AG10803 (cell line): ENCODE measurements at places on chromosomes 13 and 19.
A peak's percentile ranks its signal among the peaks of the same experiment; 100 is the strongest.

DNA sequence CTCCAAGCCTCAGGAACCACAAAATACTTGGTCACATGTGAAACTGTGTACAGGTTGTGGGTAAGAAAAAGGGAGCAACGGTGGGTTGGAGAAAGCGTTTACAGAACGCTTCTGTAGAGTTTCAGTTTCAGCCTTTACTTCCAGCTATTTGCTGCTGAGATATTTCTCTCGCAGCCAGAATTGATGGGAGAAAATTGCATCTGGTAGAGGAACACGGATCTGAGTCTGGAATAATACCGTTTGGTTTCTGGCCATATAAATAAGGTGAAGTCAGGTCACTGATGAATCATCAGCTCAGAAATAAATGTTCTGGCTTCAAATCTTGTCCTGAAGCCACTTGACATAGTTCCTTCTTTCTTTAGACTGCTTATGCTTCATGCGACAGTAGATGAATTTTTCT lies 20.3 kb upstream of the RFC3 start:
- DNase-seq = peak; percentile 22

DNA sequence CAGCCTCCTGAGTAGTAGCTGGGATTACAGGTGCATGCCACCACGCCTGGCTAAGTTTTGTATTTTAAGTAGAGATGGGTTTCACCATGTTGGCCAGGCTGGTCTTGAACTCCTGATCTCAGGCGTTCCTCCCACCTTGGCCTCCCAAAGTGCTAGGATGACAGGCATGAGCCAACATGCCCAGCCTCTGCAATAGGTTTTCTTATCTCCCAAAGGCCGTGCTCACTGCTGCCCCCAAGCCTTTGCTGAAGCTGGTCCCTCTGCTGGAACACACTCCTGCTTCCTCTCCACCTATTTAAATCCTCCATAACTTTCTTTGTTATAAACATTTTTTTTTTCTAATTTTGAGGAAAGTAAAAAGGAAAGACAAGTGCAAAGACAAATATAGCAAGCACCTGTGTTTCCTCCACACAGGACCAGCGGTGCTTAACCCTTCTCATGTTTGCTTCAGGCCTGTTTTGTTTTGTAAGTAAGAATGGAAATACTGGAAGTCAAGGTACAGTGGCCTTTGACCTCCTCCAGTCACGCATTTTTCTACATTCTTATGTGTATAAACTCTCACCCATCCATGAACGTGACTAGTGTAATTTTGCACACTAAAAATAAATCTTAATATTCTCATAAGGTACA lies 14.5 kb upstream of the TNFAIP8L1 start:
- peak; percentile 17 for DNase-seq

- no peak for DNase-seq
Measured at GRCh38 chr13:100506154-100506553, 82.4 kb downstream of the GGACT start.

DNA sequence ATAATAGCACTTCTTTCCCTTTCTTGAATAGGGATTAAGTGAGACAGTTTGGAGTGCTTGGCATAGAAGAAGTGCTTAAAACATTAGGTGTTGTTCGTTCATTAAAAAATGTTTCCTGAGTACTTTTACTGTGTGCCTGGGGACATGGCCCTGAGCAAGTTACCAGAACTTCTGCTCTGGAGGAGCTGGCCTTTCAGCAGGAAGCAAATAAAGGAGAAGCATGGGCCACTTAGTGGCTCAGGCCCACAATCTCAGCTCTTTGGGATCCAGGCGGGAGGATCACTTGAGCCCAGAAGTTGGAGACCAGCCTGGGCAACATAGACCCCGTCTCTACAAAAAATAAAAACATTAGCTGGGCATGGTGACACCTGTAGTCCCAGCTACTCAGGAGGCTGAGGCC lies 5.7 kb downstream of the DNM2 start:
- no peak for DNase-seq

DNA sequence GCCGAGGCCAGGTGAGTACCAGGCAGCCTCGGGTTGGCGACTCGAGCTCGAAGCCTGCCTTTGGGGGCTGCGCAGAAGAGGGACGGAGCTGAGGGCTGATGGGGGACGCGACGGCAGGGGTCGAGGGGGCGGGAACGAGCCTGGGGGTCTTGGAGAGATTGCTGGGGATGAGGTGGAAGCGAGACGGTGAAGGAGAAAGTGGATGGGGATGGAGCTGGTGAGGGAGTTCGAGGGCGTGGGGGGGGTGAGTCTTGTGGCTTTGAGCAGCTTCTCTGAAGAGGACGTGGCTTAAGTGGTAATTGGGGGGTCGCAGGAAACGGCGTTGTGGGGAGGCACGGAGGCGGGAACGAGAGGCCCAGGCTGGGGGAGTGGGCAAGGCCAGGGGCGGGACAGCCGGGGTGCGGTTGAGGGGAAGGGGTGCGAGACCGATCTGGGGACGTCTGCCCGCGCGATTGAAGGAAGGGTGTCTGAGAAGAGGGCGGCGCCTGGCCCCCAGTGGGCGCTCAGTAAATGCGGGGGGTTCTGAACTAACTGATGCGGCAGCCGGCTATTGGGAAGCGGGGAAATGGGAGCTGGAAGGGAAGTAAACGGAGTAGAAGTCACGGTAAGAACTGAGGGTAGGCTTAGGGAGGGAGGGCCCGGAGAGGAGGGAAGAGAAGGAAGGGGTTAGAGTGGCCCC lies 426 bp downstream of the MYO9B start:
- no peak for DNase-seq

- DNase-seq = no peak
Measured at GRCh38 chr19:30020189-30020588, 78.2 kb downstream of the URI1 start.

- peak; percentile 100 for DNase-seq
Measured at GRCh38 chr19:44890366-44891015, 563 bp upstream of the TOMM40 start.

DNA sequence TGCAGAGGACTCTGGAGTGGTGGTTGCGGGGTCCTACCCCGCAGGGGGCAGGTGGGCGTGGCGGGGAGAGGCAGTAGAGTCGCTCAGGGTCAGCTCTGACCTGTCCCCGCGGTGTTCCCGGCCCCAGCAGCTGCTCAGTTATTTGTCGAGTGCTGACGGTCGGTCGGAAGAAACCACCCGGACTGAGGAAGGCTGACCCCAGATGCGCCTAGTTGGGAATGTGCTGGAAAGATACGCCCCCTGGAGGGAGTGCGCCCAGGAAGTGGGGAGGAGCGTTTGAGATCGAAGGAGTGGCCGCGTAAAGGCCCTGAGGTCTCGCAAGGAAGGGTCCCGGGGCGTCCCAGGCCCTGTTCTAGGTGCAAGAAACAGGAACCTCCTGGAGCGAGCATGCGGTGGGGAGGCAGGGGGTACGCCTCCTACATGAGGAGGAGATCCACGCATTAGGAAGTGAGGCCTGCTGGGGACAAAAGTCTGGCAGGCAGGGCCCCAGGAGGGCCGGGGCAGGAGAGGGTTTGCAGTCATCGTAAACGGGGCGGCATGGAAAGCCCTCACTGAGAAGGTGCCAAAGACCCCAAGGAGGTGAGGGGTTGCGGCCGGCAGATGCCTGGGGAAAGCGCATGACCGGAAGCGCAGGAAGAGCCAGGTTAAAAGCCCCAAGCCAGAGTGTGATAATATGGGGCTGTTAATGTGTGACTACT lies 9.2 kb downstream of the CCDC8 start:
- DNase-seq = peak; percentile 48

- DNase-seq = no peak
Measured at GRCh38 chr13:112880976-112881540, 88.0 kb upstream of the MCF2L start.

DNA sequence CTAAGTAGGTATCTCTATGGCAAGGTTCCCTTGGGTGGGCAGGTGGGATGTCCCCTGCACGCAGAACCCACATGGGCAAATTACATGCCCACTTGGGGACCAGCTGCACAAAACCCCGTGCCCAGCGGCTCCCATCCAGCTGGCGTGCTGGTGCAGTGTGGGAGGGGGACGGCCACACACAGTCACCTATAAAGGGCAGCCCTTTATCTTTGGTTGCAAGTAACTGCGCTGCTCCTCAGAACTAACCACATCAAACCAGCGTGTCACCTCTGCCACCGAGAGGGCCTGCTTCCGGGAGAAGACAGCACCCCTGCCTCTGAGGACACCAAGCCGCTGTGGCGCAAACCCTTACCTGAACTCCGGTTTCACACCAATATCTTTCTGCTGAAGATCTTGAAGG lies 32.2 kb downstream of the ANKRD27 start:
- no peak for DNase-seq

DNA sequence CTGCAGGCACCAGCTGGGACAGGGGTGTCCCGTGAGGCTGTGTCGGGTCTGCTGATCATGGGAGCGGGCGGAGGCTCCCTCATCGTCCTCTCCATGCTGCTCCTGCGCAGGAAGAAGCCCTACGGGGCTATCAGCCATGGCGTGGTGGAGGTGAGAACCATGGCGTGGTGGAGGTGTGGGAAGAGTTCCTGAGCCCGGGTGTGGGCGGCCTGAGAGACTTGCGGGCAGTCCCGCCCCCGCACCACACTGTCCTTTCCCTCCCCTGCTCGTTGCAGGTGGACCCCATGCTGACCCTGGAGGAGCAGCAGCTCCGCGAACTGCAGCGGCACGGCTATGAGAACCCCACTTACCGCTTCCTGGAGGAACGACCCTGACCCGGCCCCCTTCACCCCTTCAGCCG lies 10.7 kb downstream of the APLP1 start:
- no peak for DNase-seq

- DNase-seq = peak; percentile 20
Measured at GRCh38 chr19:10961073-10961860, 437 bp downstream of the SMARCA4 start.

DNA sequence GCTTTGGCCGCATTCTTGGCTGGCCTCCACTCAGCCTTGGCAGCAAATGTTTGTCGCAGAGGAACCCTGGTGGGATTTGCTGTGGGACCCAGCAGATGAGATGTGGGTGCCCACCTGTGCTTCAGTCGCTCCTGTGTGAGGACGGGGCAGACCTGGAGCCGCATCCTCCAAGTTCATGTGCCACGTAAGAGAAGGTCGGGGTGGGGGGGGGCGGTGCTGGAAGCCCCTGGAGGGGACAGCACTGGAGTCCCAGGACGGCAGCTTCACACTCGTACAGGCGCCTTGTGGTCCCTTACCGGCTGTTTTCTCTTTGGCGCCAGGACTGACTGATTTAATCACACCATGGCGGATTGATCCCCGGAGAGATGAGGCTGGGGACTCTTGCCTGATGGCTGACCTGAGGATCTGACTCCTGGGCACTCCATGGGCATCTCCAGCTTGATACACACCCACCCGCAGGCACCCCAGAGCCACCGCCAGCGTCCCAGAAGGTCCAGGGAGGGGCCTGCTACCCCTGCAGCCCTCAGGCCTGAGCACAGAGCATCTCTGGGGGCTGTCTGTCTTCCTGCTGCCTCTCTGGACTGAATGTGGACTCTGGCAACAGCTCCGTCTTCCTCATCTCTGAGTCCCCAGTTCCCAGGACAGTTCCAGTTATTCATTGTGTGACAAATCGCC lies 10.0 kb upstream of the GRTP1 start:
- no peak for DNase-seq

DNA sequence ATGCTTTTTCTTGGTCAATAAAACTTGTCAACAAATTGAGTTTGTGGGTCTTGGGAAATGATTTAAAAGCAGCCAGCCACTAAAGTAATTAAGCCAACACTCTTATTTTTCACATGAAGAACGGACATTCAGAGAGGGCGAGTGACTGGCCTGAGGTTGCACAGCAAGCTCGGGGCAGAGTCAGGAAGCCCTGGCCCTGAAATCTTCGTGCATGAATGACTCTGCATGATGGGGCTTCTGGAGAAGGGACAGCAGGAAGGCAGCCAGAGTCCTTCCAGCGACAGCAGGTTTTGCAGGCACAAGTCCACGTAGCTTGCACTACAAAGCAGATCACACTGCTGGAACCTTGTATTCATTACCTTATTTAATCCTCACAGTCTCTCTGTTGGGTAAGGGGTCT lies 232.5 kb downstream of the ZNF536 start:
- no peak for DNase-seq

DNA sequence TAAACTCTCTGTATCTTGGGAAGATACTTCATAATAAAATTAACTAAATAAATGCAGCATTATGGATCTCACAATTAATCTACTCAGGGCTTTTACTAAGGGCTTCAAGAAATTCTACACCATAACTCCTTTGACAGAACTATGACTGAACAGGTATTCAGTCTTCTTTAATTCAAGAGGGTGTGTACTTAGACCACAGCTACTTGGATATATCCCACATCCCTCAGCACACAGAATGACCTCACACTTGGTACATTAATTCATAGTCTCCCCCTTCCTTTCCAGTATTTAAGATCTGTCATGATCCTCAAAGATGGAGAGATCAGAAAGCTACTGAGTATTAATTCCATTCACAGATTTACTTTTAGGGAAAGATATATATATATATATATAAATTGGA lies 11.6 kb downstream of the DIAPH3 start:
- DNase-seq = peak; percentile 25

DNA sequence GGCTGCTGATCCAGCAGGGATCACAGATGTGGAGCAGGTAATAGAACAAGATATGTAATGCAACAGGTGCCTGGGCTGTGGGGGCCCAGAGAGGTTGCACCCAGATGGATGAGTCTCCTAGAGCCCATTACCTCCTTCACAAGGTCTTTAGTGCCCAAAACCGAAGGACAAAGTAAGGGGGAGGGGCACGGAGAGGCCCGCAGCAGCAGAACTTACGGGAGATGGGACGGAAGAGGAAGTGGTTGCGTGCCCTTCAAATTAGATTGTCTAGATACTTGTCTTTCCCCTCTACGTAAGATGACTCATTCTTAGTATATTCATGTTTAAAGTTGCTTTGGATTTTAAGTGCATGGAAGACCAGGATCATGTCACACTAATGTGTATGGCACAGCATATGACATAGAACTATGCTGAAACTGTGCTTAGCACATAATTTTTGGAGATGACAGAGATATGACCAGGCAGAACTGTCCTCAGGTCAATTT lies 5.7 kb upstream of the MRPS31 start:
- DNase-seq = peak; percentile 31

DNA sequence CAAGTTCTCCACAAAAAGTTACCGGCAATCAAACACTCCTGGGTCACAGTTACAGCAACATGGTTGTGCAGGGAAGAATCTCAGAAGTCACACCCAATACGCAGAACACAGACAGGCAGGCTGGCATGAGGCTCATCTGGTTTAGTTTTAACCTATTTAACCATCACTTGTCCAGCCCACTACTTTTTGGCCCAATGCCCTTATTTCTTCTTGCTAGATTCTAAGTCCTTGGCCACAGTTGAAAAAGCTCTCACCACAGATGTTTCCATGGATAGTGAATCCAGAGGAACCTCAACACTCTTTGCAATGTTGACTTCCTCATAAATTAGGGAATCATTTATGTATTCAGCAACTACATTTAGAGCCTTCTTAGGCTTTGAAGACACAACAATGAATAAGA lies 50.7 kb upstream of the FNDC3A start:
- DNase-seq = no peak

- no peak for DNase-seq
Measured at GRCh38 chr13:106426909-106427308, 108.6 kb downstream of the EFNB2 start.

DNA sequence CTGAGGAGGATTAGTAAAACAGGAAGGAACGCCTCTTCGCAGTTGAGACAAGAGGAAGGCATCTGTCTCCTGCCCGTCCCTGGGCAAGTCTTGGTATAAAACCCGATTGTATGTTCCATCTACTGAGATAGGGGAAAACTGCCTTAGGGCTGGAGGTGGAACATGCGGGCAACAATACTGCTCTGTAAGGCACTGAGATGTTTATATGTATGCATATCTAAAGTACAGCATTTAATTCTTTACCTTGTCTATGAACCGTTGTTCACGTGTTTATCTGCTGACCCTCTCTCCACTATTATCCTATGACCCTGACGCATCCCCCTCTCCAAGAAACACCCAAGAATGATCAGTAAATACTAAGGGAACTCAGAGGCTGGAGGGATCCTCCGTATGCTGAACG lies 722 bp upstream of the TIMM50 start:
- no peak for DNase-seq
